ENCODE measurements at places on chromosomes 4 and X. TPM values are rescaled to one million over a fixed set of nuclear protein-coding genes. Genes with fewer than 3 reads are reported as not detected.

- peak; percentile 68 for DNase-seq
Observed at GRCh38 chr4:153341575-153342090, 2.9 kb upstream of the MND1 start.

DNA sequence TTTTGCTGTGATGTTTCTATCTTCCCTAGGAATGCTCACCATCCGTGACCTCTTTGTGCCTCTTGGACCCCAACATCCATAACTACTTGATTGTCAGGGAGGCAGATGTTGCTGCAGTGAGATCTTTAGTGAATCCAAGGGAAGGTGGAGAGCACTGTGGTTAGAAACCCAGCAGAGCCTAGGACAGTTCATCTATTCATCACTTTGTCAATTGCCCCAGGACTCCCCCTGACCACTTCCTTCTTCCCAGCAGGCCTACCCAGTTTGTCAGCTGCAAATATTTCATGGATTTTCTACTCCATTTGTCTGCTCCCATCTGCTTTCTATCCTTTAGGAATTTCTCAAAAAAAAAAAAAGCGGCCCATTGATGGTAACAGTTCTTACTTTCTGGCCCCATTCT is 942.8 kb downstream of the PCDH7 start:
- DNase-seq: no peak

DNA sequence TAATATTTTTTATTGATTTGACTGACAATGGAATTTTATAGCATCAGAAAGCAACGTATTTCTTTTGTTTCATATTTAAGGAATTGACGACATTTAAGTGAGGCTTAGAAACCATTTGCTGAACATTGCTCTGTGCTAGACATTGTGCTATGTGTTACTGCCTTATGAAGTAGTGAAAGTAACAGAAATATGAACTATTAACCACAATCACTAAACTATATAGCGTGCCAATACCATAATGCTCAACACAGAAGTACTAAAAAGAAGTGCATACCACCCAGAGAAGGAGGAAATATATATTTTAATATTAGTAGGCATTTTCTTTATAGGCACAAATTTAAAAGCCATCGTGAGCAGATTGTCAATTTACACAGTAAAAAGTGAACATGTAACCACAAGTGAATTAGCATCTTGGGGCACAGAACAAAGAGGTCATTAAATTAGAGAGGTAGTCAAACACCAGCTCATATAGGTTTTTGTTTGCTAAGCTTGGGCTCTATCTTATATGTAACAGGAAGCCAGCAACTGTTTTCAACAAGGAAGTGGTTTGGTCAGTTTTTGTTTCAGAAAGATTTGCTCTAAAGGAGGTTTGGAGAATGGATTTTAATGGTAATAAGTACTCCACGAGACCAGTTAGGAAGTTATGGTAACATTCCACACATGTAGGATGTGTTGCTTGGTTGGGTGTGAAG is 270.7 kb downstream of the GRXCR1 start:
- DNase-seq: no peak

DNA sequence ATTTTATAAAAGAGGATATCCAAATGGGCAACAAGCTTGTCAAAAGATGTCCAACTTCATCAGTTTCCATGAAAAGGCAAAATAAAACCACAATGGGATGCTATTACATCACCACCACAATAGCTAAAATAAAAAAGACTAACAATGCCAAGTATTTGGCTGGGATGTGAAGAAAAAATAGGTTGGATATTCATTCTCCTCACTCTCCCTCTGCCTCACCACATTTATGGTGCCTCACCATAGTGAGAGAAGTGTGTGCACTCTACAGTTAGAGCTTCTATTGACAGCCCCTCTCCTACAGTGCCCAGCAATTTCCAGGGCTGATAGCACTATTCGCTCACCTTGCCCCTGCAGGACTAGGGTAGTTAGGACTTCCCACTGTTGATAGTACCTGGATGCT is 25.5 kb downstream of the VEGFC start:
- DNase-seq: peak; percentile 66

GRCh38 chr4:140993370-140993769 is 139.9 kb downstream of the RNF150 start:
- no peak for DNase-seq

The SLC26A1 gene
- not detected for total RNA-seq

The IBSP gene
- total RNA-seq: not detected

The DKC1 gene
- 40.5 TPM for total RNA-seq

The ENPP6 gene
- not detected for total RNA-seq
